ENCODE measurements at places on chromosomes 1 and 21.

GRCh38 chr1:101004061-101004460 is 21.5 kb downstream of the DPH5 start:
- peak; percentile 59 for DNase-seq

GRCh38 chr21:36602735-36603134 is 96.2 kb upstream of the SIM2 start:
- DNase-seq: no peak

GRCh38 chr21:39088831-39089380 is 94.3 kb downstream of the PSMG1 start:
- DNase-seq: no peak

DNA sequence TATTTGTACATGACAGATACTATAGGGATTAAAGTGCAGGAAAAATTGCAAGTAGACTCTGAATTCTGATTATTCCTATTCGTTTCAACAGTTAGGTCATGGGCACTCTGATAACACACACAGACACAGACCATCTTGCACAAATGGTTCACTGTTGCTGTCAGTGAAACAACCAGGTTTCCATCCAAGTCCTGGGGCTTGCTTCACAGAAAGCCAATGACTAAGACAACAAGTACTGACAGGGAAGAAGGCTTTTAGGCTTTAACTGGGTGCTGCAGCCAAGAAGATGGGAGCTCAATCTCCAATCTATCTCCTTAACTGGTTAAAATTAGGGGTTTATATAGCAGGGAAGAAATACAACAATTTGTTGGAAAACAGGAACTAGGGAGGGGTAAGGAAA is 57.6 kb downstream of the RIMS3 start:
- DNase-seq: no peak

- DNase-seq: no peak
Observed at GRCh38 chr1:3817821-3818597, 21.7 kb upstream of the LRRC47 start.
